CD8-positive, alpha-beta memory T cell (primary cell): ENCODE measurements at places on chromosomes 7 and 10. TPM values are rescaled to one million over a fixed set of nuclear protein-coding genes. Genes with fewer than 3 reads are reported as not detected.

The ANXA8 gene
- polyA plus RNA-seq: not detected

The SLC16A9 gene
- polyA plus RNA-seq: not detected

The SVOPL gene
- not detected for polyA plus RNA-seq

The GDF2 gene
- polyA plus RNA-seq: not detected

The TAC1 gene
- not detected for polyA plus RNA-seq

The DCLRE1A gene
- 6.3 TPM for polyA plus RNA-seq

The AQP1 gene
- polyA plus RNA-seq: not detected

The TWIST1 gene
- not detected for polyA plus RNA-seq

GRCh38 chr10:79093658-79094411, 25.1 kb downstream of the ZMIZ1 start:
- no peaks in the 10 kb centered on the region for H3K36me3 ChIP-seq
- no peak overlapping the region for H3K4me3 ChIP-seq
- H3K4me1 ChIP-seq: peaks cover 18% of the 10 kb centered on the region
- H3K27me3 ChIP-seq: no peaks in the 10 kb centered on the region
- peak overlapping the region; percentile 61 for H3K27ac ChIP-seq
- DNase-seq: no peak

GRCh38 chr7:519484-520390, at the start of gene PDGFA:
Gene PDGFA, minus strand, starts transcription at chr7:519846. Its CDS starts 845 bp downstream, at chr7:519001.
- H3K4me3 ChIP-seq: peak within 1 kb of the TSS; percentile 32
- no peak within 1 kb of the TSS for H3K27ac ChIP-seq
- peaks cover 12% of the 10 kb centered on the region for H3K4me1 ChIP-seq
- peaks cover 23% of the 10 kb centered on the region for H3K27me3 ChIP-seq

GRCh38 chr7:23350466-23350865, 51.3 kb downstream of the MALSU1 start:
- H3K27ac ChIP-seq: no peak overlapping the region
- no peak for DNase-seq
- no peaks in the 10 kb centered on the region for H3K27me3 ChIP-seq

GRCh38 chr7:21844742-21845141, 101.0 kb downstream of the CDCA7L start:
- no peak overlapping the region for H3K4me3 ChIP-seq
- no peak overlapping the region for H3K27ac ChIP-seq
- H3K36me3 ChIP-seq: no peaks in the 10 kb centered on the region
- no peak for DNase-seq
- H3K27me3 ChIP-seq: no peaks in the 10 kb centered on the region

DNA sequence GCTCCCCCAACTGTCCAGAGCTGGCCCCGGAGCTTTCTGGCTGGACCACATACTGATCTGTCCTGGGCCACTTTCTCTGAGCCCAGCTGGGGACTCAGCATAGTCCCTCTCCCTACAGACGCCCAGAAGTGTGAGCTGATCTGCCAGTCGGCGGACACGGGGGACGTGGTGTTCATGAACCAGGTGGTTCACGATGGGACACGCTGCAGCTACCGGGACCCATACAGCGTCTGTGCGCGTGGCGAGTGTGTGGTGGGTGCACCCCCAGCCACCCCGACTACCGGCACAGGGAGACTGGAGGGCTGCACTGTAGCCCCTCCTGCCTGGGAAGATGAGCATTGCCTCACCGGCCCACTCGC, 41.8 kb downstream of the TBATA start:
- H3K4me1 ChIP-seq: no peaks in the 10 kb centered on the region
- no peaks in the 10 kb centered on the region for H3K27me3 ChIP-seq
- no peaks in the 10 kb centered on the region for H3K36me3 ChIP-seq
- no peak overlapping the region for H3K4me3 ChIP-seq
- peak overlapping the region; percentile 71 for H3K27ac ChIP-seq
- no peak for DNase-seq

GRCh38 chr10:22598478-22598877, 115.9 kb downstream of the PIP4K2A start:
- no peak overlapping the region for H3K4me3 ChIP-seq
- no peaks in the 10 kb centered on the region for H3K27me3 ChIP-seq
- H3K36me3 ChIP-seq: peaks cover 16% of the 10 kb centered on the region
- H3K4me1 ChIP-seq: peaks cover 81% of the 10 kb centered on the region
- peak overlapping the region; percentile 10 for H3K27ac ChIP-seq

DNA sequence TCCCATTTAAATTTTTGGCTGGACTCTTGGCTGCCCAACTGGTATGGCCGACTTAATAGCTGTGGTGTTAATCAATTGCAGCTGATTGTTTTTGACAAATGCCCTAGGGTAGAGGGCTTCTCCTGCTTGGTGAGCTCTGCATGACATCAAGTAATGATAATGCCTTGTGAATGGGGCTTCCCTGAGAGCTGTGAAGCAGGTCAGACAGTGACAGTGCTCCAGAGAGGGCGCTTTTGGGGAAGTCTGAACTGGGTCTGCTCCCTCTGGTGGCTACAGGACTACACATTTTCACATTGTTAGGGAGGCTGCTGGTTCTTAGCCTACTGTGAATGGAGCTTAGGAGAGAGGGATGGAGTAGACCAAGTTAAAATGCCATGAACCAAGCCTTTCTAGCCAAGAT, 98.8 kb downstream of the SDK1 start:
- no peak overlapping the region for H3K27ac ChIP-seq
- DNase-seq: no peak
- H3K27me3 ChIP-seq: no peaks in the 10 kb centered on the region

DNA sequence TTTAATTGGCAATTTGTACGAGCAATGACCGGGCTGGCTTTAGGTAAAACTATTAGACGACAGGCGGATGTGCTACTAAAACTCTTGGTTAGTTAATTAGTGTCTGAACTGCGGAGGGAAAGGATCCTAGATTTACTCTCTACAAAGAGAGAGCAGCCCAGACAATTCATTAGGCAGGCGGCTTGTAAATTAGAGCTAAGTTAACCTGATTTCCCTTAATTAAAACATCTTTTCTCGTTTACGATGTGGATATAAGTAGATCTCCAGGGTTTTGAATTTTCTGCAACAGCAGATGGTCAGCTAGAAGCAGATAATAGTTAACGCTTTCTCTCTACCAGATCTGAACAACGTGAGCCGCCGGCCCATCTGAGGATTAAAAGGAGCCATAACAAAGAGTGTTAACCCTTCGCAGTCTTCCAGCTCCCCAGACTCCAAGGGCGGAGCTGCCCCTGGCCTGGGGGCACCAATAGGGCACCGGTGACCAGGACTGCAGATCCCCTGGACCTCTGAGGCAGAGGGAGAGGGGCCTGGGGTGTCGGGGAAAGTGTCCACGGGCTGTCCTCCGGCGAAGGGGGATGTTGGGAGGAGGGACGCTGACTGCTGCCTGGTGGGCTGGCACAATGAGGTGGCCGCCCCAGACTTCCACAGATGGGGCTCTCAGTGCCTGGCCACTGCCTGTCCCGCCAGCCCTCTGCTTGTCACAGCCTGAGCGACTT, 6.3 kb upstream of the UNCX start:
- no peak overlapping the region for H3K27ac ChIP-seq
- H3K27me3 ChIP-seq: peaks cover 55% of the 10 kb centered on the region
- DNase-seq: no peak

DNA sequence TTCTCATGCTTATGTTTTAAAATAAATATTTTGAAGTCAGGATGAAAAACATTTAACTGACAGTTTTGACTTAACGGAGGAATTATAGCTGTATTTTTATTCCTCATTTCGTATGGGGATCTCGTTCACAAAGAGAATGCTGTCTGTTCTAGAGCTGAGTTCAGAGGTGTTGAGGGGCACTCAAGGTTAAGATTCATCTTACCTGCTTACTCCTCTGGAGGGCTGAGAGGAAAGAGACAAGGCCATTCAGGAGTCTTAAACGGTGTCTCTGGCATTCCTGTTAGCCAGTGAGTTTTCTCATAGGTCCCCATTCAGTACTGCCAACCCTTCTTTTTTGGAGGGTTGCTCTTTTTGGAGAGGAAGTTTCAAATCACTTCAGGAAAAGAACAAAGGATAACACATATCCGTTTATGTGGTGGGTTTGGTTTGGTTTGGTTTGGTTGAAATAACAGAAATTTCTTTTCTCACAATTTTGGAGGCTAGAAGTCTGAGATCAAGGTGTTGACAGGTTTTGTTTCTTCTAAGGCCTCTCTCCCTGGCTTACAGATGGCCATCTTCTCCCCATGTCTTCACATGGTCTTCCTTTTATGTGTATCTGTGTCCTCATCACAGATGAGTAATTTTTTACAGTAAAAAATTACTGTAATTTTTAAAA, 23.1 kb downstream of the CALHM2 start:
- H3K4me1 ChIP-seq: peaks cover 28% of the 10 kb centered on the region
- no peak overlapping the region for H3K4me3 ChIP-seq
- H3K27me3 ChIP-seq: no peaks in the 10 kb centered on the region
- H3K36me3 ChIP-seq: peaks cover 27% of the 10 kb centered on the region
- H3K27ac ChIP-seq: no peak overlapping the region

GRCh38 chr10:2885288-2886278, 181.8 kb upstream of the PFKP start:
- no peaks in the 10 kb centered on the region for H3K27me3 ChIP-seq
- H3K4me1 ChIP-seq: no peaks in the 10 kb centered on the region
- H3K36me3 ChIP-seq: no peaks in the 10 kb centered on the region
- H3K4me3 ChIP-seq: no peak overlapping the region
- no peak for DNase-seq

GRCh38 chr10:11180228-11180627, 162.6 kb downstream of the CELF2 start:
- peaks cover 82% of the 10 kb centered on the region for H3K4me1 ChIP-seq
- DNase-seq: peak; percentile 58
- H3K4me3 ChIP-seq: peak overlapping the region; percentile 42

DNA sequence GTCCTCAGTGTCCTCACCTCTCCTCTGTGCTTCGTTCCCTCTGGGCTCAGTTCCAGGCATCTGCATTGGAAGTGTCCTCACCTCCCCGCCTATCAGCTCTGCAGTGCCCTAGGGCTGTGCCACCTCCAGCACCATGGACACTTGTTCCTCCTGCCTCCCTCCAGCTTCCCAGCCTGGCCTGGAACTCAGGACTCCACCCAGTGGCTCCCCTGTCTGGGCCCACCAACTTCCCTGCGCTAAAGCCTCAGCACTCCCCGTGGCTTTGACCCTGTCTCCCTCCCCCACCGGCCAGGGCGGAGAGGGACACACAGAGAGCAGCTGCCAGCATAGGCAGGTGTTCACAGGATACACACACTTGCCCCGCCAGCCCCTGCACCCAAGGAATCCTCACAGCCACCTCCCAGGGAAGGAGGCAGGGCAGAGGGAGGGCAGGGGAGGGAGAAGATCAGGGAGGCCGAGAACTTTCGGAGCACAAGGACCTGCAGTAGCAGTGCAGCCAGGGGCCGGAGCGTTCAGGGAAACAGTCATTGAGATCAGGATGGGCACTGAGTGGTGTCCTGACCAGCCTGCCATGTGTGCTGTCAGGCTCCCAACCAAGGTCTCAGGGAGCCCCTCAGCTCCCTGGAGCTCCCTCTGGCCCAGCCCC, 31.3 kb downstream of the ANXA8 start:
- no peak overlapping the region for H3K4me3 ChIP-seq
- no peaks in the 10 kb centered on the region for H3K27me3 ChIP-seq
- no peak overlapping the region for H3K27ac ChIP-seq
- no peaks in the 10 kb centered on the region for H3K36me3 ChIP-seq

DNA sequence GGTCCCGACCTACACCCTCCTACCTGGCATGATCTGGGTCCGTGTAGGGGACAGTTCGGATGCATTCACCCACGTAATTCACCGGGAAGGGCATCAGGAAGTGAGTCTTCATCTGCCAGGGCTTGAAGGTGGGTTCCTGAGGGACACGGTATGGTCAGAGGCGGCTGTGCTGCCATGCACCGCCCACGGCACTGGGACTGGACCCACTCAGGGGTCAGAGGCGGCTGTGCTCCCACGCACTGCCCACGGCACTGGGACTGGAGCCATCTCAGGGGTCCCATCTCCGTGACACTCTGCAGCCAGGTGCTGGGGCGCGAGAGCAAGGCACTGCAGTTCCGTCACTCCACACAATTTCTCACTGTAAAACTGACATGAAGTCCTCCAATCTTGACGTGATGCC, 29.2 kb downstream of the PITRM1 start:
- H3K36me3 ChIP-seq: peaks cover 79% of the 10 kb centered on the region
- H3K4me1 ChIP-seq: no peaks in the 10 kb centered on the region
- H3K27me3 ChIP-seq: no peaks in the 10 kb centered on the region
- H3K27ac ChIP-seq: no peak overlapping the region

DNA sequence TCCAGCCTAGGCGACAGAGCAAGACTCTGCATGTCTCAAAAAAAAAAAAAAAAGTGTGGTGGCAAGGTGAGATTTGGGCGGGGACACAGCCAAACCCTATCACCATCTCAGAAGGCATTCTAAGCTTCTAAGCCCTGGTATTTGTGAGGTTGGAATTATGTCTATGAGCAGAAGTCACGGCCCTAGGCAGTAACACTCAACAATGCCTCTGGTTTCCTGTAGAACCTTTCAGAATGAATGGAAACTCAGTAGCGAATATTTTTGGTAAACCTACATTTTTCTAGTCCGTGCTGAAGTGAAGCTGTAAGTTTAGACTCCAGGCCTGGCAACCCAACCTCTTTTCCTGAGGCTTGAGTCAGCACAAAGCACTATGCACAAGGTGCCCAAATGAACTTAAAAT, 88.3 kb downstream of the FAM107B start:
- H3K36me3 ChIP-seq: no peaks in the 10 kb centered on the region
- DNase-seq: no peak
- no peaks in the 10 kb centered on the region for H3K27me3 ChIP-seq
- H3K27ac ChIP-seq: no peak overlapping the region
- no peak overlapping the region for H3K4me3 ChIP-seq
- H3K4me1 ChIP-seq: no peaks in the 10 kb centered on the region

DNA sequence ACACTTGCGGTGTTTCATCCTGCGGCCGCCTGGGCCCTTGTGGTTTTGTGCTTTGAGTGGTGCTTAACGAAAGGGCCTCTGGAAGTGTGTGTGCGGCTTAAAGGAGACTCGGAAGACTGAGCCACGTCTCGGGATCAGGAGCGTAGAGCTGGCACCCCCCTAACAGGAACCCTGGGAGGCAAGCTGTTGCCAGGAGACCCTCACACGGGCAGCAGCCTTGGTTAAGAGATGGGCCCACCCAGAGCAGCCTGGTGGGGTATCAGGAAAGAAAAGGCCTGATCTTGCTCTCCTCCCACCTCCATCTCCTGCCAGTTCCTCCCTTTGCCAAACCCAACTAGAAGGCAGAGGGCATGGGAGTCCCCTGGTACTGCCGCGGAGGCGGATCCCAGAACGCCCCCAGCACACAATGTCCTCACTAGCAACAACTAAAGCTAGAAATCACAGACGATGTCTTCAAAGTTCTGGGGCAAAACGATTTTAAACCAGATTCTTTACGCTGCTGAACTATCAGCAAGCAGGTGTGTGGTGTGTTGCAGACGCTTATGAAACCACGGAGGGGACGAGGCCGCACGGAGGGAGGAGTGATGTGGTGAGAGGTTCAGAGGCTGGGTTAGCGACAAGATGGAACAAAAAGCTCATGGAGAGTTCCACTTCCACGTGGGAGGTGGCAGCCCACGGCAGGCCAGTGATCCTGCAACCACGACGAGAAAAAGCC, 67.0 kb upstream of the INPP5A start:
- H3K4me3 ChIP-seq: no peak overlapping the region
- no peaks in the 10 kb centered on the region for H3K36me3 ChIP-seq
- no peak for DNase-seq
- no peak overlapping the region for H3K27ac ChIP-seq
- H3K4me1 ChIP-seq: no peaks in the 10 kb centered on the region
- H3K27me3 ChIP-seq: no peaks in the 10 kb centered on the region

DNA sequence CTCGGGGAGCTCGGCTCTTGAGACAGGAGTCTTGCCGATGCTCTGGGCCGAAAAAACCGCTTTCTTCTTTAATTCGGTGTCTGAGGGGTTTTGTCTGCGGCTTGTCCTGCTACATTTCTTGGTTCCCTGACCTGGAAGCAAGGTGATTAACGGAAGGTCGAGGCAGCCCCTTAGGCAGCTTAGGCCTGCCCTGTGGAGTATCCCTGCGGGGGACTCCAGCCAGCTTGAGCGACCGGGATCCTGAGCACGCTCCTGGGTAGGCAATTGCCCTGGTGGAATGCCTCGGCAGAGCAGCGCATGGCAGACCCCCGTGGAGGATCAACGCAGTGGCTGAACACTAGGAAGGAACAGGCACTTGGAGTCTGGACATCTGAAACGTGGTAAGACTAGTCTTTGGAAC, 30.5 kb upstream of the GHITM start:
- no peaks in the 10 kb centered on the region for H3K36me3 ChIP-seq
- no peak overlapping the region for H3K27ac ChIP-seq
- H3K4me3 ChIP-seq: no peak overlapping the region
